BJ (cell line): ENCODE measurements at places on chromosomes 2 and 18. TPM values are rescaled to one million over a fixed set of nuclear protein-coding genes. Genes with fewer than 3 reads are reported as not detected.

GRCh38 chr2:199602271-199602895 lies 144.6 kb upstream of the SATB2 start:
- no peak for DNase-seq

- DNase-seq, result no peak
Observed at GRCh38 chr2:37707393-37707792, 36.0 kb upstream of the CDC42EP3 start.

GRCh38 chr2:38097258-38097987 lies 21.5 kb upstream of the CYP1B1 start:
- no peak for DNase-seq

- DNase-seq, result no peak
Observed at GRCh38 chr2:54613794-54614257, 109.6 kb upstream of the EML6 start.

GRCh38 chr2:20781656-20782265 lies 41.1 kb downstream of the LDAH start:
- no peak for DNase-seq

DNA sequence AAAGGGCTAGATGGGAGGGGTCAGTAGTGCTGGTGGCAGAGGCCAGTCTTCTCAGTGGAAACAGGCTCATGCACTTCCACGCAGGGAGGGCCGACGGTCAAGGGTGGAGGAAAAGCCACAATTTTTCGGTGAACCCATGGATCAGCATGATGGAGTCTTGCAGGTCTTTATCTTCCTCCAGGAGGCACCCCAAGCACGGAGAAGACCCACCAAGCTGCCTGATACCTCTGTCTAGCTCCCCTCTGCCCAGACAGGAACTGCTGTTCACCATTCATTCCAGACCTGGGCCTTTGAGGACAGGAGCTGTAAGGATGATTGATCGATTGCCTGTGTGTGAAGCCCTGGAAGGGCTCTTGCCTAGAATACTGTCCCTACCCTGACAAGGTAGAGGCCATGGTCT lies 2.8 kb upstream of the LRRFIP1 start:
- no peak for DNase-seq

DNA sequence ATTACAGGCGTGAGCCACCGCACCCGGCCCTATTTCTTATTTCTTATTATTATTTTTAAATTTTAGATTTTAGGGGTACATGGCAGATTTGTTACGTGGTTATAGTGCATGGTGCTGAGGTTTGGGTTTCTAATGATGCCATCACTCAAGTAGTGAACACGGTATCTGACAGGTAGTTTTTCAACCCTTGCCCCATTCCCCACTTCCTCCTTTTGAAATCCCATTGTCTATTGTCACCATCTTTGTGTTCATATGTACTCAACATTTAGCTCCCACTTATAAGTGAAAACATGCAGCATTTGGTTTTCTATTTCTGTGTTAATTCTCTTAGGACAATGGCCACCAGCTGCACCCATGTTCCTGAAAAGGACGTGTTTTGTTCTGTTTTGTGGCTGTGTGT lies 39.5 kb downstream of the TGIF1 start:
- DNase-seq, result no peak

DNA sequence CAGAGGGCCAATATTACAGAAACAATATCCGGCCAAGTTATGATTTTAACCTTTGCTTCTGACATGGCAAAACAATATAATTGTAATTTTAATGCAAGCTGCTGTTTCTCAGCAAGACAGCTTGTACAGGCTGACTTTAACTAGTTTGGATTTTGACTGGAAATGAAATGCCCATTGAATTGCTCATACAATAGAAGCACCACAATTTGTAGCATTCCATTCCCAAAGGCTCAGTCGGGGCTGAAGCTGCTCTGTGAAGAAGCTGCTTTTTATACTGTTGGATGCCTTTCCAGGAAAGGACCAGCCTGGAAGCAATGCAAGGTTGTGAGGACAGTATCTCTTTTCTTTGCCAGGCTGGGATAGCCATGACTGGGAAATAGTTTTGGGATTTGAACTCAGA lies 677.0 kb upstream of the FANCL start:
- DNase-seq, result no peak

GRCh38 chr2:237154884-237155851 lies 69.5 kb downstream of the COPS8 start:
- no peak for DNase-seq

DNA sequence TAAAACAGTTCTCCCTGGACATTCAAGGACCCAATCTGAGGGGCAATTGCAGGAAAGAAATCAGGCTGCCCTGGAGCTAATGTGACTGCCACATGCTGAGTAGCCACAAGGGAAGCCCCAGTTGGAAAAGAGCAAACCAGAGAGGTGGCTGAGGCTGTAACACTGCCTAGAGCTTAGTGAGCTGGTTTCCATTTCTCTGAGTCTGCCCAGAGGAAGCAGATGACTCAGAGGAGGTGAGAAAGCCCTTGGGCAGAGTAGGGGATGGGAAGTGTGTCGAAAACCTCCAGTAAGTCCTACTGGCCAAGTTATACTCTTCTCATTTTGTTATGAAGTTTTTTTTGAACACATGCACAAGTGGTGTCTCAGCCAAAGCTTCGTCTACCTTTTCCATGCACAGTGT lies 753.0 kb downstream of the CNTNAP5 start:
- peak; percentile 56 for DNase-seq

- DNase-seq, result no peak
Observed at GRCh38 chr2:180196419-180196977, 189.4 kb upstream of the CWC22 start.

- DNase-seq, result no peak
Observed at GRCh38 chr2:212669761-212670160, 131.2 kb upstream of the ERBB4 start.

DNA sequence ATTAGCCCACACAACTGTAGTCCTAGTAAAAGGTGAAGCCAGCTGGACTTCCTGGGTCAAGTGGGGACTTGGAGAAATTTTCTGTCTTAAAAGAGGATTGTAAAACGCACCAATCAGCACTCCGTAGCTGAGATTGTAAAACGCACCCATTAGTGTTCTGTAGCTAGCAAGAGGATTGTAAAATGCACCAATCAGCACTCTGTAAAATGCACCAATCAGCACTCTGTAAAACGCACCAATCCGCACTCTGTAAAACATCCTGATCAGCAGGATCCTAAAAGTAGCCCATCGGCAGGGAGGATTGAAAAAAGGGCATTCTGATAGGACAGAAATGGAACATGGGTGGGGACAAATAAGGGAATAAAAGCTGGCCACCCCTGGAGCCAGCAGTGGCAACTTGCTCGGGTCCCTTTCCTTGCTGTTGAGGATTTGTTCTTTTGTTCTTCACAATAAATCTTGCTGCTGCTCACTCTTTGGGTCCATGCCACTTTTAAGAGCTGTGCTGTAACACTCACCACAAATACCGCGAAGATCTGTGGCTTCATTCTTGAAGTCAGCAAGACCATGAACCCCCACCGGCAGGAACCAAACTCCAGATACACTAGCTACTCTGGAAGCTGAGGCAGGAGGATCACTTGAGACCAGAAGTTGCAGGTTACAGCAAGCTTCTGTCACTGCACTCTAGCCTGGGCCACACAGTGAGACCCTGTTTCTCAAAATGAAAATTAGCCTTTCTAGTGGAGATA lies 102.6 kb downstream of the HS6ST1 start:
- no peak for DNase-seq

DNA sequence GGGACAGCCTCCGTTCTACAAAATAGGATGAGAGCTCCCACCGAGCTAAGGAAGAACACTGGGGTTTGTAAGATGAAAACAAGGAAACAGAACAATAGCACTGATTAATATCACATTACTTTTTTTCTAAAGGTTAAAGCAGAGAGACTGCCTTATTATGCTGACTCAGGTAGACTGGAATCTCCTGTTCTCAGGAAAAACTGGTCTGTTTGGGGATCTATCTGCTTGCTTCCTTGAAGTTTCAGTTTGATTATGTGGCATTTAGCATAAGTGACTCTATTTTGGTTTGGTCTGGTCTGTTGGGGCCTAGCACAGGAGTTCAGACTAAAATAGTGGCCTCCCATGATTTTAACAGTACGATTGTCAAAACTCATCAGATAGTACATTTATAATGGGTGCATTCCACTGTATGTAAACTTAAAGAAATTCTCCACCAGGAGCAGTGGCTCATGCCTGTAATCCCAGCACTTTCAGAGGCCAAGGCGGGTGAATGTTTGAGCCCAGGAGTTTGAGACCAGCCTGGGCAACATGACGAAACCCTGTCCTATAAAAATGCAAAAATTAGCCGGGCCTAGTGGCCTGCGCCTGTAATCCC lies 64.1 kb upstream of the NDUFV2 start:
- no peak for DNase-seq

DNA sequence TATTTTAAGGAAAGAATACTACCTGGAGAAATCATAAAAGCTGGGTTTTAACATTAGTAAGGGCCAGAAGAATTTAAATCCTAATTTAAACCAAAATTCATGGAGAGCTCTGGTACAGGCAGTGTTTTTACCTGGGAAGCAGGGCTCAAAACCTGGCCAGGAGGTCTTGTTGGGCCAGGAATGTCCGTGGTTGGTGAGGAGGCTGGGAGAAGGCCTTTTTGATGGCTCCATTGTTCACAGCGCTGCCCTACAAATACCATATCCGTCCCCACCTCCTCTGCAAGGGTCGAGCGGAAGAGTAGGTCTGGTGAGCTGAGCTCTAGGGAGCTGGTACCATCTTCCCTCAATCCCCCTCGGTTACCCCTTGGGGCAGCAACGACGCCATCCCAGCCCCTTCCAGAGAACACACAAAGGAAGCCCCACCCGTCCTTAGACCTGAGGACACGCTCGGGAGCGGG lies 10.9 kb upstream of the HOXD1 start:
- no peak for DNase-seq

DNA sequence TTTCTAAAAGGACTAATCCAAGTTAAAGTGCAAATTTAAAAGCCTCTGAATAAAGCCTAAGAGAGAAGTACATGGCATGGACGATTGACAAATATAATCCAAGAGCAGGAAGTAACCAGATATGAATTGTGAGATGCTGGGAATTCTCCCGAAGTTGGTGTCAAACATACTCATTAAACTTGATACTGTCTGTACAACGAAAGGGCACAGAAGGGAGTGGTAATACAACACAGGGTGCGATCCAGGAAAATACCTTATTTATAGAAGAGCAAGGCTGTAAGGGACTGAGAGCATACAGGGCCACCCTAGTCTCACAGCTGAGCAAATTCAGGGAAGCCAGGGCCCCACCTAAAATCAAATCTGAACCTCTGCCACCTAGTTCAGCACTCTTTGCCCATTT lies 41.6 kb downstream of the SEMA4F start:
- no peak for DNase-seq

DNA sequence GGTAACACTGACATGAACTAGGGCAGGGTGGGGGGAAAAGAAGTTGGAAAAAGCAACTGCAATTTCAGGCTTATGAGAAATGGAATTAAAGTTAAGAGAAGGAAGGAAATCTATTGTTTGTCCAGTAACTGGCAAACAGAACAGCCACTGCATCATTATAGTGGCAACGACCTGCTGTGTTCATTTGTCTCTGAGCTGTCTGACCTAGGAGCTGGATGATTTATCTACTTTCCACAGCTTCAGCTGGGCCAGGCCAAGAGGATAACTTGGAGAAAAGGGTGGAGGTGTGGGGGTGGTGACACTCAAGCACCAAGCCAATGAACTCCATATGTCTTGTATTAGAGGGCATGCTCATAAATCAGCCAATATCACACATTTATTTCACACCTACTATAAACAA lies 291.5 kb upstream of the KLHL29 start:
- no peak for DNase-seq

- no peak for DNase-seq
Observed at GRCh38 chr2:236525411-236525997, 44.1 kb upstream of the ACKR3 start.

GRCh38 chr2:199430214-199430613 lies 27.5 kb downstream of the SATB2 start:
- no peak for DNase-seq

- DNase-seq, result no peak
Observed at GRCh38 chr18:46842583-46842982, 74.7 kb downstream of the PIAS2 start.

GRCh38 chr2:9993488-9994165 lies 42.1 kb downstream of the GRHL1 start:
- DNase-seq, result peak; percentile 59

- no peak for DNase-seq
Observed at GRCh38 chr2:48444404-48444803, 85.5 kb upstream of the STON1 start.

- DNase-seq, result no peak
Observed at GRCh38 chr2:19750136-19750535, 151.6 kb downstream of the TTC32 start.

GRCh38 chr2:72497763-72498162 lies 328.1 kb downstream of the EXOC6B start:
- no peak for DNase-seq

DNA sequence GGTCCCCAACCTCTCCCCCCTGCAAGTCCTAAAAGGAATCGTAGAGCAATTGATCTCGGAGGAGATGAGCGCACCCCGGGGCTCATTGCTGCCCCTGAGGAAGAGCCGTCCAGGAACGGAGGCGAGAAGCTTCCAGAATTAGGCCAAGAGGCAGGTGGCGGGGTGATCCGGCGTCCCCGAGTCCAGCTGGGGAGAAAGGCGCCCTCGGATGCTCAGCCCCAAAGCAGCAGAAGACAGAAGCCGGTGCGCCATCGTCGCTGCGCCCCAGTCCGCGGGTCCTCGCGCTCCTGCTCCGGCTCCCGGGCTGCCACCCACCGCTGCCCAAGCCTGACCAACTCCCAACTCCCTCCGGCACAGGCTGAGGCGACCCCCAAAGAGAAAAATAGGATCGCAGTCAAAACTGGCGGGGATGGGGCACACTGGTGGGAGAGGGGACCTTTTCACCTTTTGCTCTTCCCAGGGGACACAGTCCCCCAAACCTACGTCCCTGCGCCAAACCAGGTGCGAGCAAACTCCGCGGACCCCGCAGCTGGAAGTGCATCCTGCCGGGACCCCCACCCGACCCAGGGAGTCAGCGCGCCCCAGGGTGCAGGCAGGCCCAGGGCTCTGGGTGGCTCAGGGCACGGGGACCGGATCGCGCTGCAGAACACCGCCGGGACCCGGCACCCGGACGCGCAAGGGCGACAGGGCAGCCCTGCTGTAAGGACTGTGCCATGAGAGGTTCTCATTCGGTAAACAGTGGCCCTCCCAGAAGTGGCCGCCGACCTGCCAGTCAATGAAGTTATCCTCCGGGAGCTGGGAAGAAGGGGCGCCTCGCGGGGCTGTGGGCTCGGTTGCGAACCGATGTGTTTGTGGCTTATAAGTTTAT lies 8.4 kb upstream of the MEIS1 start:
- no peak for DNase-seq

DSC1 gene
- polyA plus RNA-seq, result not detected in 2 replicates

STPG4 gene
- 0.06 TPM in 2 replicates for polyA plus RNA-seq

UGT1A4 gene
- polyA plus RNA-seq, result not detected in 2 replicates

TUBA3E gene
- polyA plus RNA-seq, result not detected in 2 replicates

TMEM37 gene
- polyA plus RNA-seq, result 0.51 and 0.63 TPM in 2 replicates

AAK1 gene
- polyA plus RNA-seq, result 23.3 and 26.1 TPM in 2 replicates

CD8B2 gene
- not detected in 2 replicates for polyA plus RNA-seq

CXCR4 gene
- 0.05 TPM in 1 of 2 replicates, not detected in the other for polyA plus RNA-seq

CABLES1 gene
- polyA plus RNA-seq, result 4.3 and 5.4 TPM in 2 replicates

KYNU gene
- 0.04 TPM in 1 of 2 replicates, not detected in the other for polyA plus RNA-seq

ASB3 gene
- 10.9 and 22.5 TPM in 2 replicates for polyA plus RNA-seq

SRD5A2 gene
- 0.01 TPM in 1 of 2 replicates, not detected in the other for polyA plus RNA-seq
